Activated CD8-positive, alpha-beta memory T cell treated with anti-CD3 and anti-CD28 coated beads for 1 hour (primary cell): ENCODE measurements at places on chromosomes 6 and 20.
A peak's percentile ranks its signal among the peaks of the same experiment; 100 is the strongest.

DNA sequence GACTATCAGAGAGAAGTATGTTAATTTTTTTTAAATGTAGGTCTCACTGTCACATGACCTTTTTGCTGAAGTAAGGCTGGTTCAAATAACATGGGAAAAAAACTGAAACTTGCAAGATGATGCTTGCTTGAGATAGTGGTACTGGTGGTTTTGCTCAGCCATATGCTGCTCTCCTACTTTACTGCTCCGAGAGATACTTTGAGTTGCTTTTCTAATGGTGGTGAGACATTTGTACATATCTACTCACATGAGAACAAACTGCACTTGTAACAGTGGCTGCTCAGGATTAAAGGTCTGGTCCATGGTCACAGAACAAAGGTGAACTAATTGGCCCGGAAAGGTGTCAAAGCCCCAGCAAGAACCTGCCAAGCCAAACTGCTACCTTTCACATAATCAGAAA lies 106.2 kb upstream of the BEND3 start:
- no peak for DNase-seq

DNA sequence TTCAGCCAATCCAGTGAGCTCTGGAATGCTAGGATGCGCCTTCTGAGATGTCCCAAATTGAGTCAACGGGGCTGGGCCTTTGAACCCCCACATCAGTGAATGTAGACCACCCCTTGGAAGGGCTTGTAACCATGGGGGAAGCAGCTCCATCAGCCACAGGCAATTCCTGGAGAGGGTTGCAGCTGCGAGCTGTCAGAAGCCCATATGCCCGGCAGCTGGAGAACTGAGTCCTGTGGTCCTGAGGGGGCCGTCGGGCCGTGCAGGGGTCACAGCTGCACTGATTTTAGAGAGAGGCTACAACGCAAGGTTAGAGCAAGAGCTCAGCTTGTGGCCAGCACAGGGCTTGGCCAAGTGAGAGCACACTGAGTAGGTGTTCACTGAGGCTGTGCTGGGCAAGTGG lies 121.3 kb downstream of the TOX2 start:
- DNase-seq = no peak

DNA sequence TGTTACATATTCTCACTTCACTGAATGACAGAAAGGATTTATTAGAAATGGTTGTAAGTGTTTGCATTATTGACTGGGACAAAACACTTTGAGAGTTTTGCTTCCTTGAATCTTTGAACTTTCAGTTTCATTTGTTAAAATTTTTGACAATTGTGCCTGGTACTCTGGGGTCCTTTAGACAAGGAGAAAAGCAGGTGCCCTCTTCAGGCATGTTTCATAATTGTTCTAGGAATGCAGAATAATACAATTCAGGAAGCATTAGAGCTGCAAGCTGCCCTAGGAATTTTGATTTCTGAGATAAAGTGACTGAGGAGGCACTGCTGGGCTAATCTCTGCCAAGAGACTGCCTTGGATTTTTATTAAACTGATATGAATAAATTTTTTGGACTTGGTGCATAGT lies 49.7 kb downstream of the TOP1 start:
- DNase-seq = no peak

DNA sequence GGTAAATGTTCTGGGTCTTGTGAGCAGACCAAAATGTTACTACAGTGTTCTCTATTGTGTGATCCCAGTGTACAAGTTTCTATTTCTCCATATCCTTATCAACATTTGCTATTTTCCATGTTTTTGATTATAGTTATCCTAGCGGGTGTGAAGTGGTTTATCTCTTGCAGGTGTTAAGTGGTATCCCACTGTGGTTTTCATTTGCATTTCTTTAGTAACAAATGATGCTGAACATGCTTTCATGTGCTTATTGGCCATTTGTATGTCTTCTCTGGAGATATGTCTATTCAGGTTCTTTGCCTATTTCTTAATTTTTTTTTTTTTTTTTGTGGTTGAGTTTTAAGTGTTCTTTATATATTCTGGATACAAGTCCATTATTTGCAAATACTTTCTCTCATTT lies 35.5 kb downstream of the NSFL1C start:
- no peak for DNase-seq

GRCh38 chr6:3819161-3820110 lies 29.7 kb upstream of the FAM50B start:
- DNase-seq = no peak

DNA sequence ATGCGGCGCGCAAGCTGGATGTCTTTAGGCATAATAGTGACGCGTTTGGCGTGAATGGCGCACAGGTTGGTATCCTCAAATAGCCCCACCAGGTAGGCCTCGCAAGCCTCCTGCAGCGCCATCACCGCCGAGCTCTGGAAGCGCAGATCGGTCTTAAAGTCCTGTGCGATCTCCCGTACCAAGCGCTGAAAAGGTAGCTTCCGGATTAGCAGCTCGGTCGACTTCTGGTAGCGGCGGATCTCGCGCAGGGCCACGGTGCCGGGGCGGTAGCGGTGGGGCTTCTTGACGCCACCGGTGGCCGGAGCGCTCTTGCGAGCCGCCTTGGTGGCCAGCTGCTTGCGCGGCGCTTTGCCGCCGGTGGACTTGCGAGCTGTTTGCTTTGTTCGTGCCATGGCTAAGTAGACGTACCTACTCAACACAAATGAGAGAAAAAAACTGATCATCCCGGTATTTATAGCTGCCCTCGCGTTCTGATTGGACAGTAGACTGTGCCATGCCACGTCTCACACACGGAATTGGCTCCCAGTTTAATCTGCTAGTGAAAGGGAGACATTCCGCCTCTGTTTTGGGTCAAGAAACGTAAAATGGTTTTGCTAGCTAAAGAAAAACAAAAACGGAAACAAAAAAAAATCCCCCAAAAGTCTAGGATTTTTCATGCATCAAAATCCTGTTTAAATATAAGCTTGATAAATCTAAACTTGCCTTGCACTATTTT lies 40.1 kb downstream of the OR2B2 start:
- peak; percentile 71 for DNase-seq

GRCh38 chr20:3820901-3821727 lies 767 bp downstream of the AP5S1 start:
- no peak for DNase-seq

- no peak for DNase-seq
Measured at GRCh38 chr6:53770780-53771249, 24.0 kb upstream of the LRRC1 start.

DNA sequence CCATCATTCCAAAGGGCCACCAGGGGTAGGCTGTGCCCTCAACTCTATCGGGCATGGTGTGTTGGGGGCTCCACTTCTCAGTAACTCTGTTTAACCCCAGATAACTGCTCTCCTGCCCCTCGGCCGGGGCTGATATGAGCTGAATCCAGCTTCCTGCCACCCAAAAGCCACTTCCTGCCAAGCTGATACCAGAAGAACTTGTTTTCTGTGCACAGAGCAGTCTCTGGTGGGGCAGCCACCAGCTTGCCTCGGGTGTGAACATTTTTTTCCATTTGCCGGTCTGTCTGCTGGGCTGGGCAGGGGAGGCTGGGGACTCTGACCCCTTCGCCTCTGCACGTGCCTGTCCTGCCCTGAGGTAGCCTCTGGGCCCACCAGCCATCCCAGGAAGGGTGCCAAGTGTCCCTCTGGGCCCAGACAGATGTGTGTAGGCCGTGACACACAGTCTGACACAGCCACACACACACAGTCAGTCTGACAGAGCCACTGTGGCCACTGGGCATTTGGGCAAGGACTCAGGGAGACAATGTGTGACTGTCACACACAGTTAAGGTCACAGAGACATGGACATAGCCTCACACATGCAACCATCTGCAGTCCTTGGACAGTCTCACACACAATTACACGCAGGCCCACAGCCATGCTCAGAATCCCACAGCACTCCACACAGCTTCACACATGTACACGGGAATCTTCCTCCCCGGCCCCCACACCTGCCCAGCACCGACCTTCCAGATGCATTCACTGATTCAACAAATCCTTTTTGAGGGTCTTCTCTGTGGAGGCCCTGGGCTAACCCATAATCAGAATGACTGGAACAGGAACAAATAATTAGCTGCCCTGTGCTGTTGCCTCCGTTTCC lies 45.1 kb downstream of the NOL4L start:
- DNase-seq = peak; percentile 51

GRCh38 chr20:20022498-20022897 lies 5.3 kb downstream of the NAA20 start:
- DNase-seq = no peak

- DNase-seq = no peak
Measured at GRCh38 chr20:50541606-50542041, 31.4 kb downstream of the PTPN1 start.

GRCh38 chr6:143126574-143126941 lies 65.9 kb downstream of the AIG1 start:
- DNase-seq = no peak

DNA sequence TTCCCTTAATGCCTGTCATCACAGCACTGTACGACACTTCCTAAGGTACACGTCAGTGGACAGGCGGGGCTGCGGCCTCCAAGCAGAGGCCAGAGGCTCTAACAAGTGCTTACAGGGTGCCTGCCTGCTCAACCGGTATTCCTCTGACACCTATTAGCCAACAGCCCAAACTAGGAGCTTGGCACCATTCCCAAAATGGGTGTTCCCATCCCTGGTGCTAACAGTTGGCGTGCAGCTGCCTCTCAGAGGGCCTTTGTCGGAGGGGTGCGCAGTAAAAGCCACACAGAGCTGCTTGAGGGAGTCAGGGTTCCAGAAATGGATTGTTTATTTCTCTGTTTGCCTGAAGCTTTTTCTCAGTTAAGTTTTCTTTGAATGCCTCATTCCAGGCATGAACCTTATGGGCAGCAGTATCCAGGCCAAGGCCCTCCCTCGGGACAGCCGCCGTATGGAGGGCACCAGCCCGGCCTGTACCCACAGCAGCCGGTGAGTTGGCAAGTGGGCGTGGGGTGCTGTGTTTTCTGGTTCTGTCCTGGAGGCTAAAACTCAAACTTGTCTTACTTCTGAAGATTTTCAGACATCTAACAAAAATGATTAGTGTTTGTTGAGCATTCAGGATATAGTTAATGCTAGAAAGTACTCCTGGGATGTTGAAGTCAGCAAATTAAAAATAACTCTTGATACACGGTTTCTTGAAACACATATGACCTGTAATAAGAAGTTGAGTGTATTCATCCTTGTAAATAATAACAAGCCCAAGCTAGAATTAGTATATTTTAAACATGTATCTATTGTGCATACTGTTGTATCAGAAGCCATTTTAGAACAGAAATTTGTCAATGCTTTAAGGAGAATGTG lies 124.7 kb downstream of the TMEM242 start:
- DNase-seq = no peak

DNA sequence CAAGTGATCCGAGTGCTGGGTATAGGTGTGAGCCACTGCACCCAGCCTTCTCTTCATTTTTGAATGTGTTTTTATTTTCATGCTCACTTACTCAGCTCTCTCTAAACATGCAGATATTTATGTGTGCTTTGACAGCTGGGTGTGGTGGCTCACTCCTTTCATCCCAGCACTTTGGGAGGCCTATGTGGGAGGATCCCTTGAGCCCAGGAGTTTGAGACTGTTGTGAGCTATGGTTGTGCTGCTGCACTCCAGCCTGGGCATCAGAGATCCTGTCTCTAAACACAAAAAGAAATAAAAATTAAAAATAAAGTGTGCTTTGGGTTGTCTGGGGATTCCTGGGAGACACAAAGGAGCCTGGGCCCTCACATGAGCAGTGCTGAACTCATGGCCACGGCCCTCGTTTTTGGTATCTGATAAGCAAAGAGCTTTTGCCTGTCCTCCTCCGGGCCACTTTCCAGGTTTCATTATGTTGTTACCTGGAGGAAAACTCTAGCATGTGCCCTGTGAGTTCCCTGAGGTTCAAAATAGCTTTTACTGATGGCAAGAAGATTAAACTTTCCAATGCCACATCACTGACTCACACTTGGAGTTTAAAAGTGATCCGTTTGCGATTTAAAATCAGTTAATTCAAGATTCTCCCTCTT lies 78.5 kb downstream of the CD164 start:
- no peak for DNase-seq
